NCI-H1694 (cell line): ENCODE measurements at places on chromosomes 2 and 18.

- DNase-seq = no peak
These were observed 76.3 kb downstream of the CAPN13 start for GRCh38 chr2:30730736-30731647.

DNA sequence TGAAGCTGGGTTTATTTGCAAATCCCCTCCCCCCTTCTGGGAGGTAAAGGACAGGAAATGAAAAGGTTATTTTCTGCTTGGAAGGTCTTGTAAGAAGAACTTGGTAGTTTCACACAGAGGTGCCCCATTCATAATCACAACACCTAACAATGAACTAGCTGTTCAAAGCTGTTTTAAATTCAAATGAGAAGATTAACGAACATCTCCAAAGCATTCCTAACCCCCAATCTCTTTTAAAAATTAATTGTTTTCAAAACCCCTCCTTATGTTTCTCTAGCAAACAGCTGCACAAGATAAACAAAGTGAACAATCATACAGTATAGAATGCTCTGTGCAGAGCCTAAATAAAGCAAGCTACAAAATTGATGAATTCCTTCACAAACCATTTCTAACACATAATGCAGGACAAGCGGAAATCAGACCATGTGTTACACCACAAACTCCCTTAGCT is 271.4 kb downstream of the SATB2 start:
- no peak for DNase-seq

DNA sequence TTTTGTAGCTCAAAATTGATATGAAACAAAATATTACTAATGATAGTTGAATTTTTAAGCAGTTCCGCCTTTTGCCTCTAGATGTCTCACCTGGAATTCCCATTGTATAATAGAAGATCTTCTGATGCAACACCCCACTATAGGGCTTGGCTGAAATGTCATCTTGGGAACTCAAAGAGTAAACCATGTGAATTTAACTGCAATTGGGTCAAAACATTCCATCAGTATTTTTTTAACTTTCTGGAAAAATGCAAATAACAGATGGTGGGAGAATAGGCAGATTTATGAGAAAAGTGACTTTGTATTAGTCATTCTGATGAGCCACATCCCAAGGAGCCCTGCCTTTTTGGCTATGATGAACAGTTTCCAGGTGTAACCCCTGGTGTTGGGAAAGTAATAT is 489.9 kb downstream of the NYAP2 start:
- peak; percentile 25 for DNase-seq

- DNase-seq = no peak
These were observed 16.6 kb downstream of the NPPC start for GRCh38 chr2:231909631-231910030.

DNA sequence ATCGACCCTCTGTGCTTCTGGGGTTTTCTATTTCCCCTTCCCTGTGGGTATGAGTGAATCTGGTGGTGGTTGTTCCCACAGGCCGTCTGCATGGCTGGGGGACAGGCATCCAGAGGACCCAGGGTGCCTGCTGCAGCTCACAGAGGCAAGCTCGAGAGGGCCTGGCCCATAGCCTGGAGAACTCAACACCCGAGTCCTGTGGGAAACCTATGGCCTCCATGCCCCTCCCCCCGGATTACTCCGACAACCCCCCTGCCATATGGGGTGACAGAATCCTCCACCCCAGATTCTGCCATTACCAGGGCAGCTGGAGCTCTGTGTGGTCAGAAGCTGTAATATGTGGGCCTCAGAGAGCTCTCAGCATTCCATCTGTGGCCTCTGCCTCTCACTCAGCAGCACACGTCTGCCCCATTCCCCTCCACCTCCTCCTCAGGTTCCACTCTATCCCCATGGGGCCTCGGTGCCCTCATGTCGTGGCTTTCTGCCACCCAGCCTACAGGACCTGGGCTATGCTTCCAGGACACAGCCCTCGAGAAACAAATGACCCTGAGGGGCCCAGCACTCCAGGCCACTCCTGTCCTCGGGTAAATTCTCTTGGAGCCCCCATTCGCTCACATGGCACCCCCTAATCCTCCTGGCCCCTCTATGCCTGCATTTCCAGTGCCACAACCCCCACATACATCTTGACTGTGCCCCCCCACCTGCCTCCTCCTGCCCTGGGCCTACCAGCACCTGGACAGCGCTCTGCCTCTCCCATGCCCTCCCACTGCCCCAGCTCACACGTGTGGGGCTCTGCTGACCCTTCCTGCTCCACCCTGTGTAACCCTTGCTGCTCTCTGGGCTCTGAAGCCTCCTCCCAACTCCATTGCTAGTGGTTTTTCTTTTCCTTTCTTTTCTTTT is 3.6 kb downstream of the MZT2A start:
- no peak for DNase-seq

DNA sequence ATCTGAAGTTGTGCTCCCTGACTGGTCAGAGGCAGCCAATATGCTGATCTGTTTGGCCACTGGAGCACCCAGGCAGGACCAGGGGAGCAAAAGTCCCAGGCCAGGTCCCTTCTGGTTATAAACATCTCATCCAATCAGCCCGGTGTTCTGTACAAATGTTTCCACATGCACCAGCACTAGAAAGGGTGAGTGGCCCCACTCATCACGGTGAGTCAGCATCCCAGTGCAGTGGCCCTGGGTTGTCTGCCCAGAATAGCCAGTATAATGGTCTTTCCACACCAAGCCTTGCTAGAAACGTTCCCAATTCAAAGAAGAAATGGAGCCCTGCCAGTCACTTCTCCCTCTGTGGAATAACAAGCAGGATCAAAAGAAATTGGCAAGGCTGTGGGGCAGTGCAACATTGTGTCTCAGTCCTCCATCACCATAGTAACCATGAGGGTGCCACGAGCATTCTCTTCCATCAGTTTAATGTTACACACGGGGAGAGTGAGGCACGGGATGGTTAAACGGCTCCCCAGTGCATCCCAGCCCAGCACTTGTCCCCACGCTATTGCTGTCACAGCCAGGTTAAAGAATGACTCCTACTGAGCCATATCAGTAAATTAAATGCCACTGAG is 174.9 kb downstream of the SEPTIN10 start:
- DNase-seq = no peak

GRCh38 chr2:136225950-136226835 is 108.2 kb upstream of the CXCR4 start:
- no peak for DNase-seq

GRCh38 chr18:48956356-48956755 is 5.6 kb upstream of the SMAD7 start:
- DNase-seq = no peak

GRCh38 chr18:22173928-22174301 is 4.5 kb downstream of the GATA6 start:
- no peak for DNase-seq

DNA sequence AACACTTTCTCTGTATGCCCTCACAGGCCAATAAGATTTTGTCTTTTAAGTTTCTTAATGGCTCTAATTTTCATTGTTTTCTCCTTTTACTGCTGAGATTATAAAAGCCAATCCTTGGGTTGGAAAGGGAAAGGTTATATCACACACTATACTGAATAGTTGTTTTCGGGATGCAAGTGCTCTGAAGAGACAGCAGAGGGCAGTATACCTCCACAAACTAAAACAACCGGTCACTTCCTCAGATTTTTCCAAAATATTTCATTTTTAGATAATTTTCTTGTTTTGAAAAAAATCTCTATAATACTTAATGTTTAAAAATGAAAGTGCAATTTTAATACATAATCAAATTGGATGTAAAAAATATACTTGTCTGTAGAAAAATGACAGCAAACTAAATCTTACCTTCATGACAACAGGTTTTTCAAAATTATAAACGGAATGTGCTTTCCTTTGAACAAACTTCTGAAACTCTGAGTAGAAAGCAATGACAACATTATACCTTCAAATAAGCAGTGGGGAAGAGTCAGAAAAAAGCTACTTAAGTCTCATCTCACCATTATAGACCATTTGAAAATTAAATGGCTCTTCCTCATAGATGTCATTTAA is 82.7 kb downstream of the ORC4 start:
- DNase-seq = peak; percentile 17

GRCh38 chr2:222754324-222754930 is 83.0 kb downstream of the MOGAT1 start:
- no peak for DNase-seq

DNA sequence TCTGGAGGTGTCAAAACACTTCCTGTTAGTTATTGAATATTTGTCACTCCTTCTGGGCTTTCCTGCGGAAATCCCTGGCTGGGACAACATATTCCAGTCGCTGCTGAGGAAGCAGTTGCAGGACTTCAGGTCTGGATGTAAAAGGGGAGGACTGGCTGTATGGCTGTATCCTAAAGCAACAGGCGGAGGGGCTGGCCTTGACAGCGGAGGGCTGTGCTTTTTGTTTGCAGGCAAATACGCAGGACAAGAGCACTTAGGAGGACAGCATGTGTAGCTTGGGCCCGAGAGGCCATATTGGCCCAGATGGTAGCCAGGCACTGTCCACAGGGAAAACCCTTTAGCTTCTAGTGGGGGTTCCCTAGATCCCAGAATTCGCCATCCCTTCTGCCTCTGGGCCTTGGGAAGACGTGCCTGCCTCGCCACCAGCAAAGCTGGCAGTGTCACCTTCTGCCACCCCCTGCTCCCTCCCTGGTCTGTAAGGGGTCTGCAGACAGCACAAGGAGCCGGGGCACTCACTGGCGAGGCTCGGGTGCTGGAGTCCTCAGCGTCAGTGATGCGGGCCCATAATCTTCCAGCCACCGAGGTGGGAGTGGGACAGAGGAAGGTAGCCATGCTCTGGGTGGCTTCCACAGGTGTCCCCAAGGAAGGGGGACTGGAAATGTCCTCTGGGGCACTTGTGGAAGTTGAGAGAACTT is 6.7 kb downstream of the NPPC start:
- DNase-seq = no peak

GRCh38 chr2:111691164-111691875 is 192.7 kb downstream of the ANAPC1 start:
- no peak for DNase-seq

DNA sequence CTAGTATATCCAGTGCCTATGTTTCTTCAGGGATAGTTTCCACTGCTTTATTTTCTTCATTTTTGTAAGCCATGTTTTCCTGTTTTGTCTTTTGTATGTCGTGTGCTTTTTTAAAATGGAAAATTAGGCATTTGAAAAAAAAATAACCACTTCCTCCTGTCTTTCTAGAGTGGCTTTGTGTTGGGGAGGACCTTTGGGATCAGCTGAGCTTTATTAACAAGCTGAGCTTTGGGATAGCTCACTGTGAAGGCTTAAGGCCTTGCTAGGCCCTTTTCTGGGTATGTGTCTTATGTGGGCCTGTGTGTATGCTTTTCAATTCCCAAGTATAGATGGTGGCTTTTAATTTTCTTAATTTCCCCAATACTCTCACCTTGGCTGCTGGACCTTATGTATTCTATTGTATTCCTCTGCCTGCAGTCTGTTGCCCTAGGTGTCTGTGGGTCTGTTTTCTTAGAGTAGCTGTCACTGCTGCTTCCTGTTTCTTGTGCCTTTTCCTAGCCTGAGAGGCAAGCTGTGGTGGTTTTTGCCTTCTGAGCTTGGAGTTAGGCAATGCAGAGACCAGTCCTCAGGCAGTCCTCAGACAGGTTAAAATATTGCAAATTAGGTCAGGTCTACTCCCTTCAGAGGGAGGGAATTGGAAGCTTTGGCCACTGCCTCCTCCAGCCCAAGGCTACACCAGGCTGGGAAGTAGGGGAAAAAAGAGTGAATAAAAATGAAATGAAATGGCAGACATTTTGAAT is 134.7 kb downstream of the LDLRAD4 start:
- no peak for DNase-seq

DNA sequence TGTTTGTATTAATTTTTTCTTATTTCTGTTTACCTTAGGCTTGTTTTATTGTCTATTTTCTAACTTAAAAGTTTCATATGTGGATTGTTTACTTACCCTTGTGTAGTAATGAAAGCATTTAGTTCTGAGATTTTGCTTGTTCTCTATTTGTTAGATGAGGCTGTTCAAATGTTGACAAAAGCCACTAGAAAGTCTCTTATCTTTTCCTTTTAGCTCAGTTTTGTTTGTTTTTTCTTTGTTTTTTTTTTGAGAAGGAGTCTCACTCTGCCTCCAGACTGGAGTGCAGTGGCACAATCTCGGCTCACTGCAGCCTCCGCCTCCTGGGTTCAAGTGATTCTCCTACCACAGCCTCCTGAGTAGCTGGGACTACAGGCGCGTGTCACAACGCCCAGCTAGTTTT is 30.9 kb downstream of the USP14 start:
- no peak for DNase-seq

- no peak for DNase-seq
These were observed 246.8 kb downstream of the HDAC4 start for GRCh38 chr2:239153806-239154591.

- DNase-seq = no peak
These were observed 141.5 kb upstream of the MYCN start for GRCh38 chr2:15798701-15799431.

GRCh38 chr2:85421260-85422071 is 3.0 kb downstream of the SH2D6 start:
- DNase-seq = no peak

- DNase-seq = no peak
These were observed 201.0 kb upstream of the SP5 start for GRCh38 chr2:170514140-170514539.

GRCh38 chr2:69576880-69577279 is 66.7 kb downstream of the AAK1 start:
- no peak for DNase-seq

DNA sequence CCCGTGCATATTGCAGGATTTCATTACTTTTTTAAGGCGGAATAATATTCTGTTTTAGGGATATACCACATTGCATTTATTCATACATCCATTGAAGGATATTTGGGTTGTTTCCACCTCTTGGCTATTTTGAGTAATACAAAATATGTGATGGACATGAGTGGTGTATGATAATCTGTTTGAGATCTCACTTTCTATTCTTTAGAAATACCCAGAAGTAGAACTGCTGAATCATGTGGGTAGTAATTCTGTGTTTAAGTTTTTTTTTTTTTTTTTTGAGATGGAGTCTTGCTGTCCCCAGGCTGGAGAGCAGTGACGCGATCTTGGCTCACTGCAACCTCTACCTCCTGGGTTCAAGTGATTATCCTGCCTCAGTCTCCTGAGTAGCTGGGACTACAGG is 201.4 kb downstream of the NYAP2 start:
- no peak for DNase-seq

GRCh38 chr18:21364471-21364870 is 122.4 kb downstream of the GREB1L start:
- no peak for DNase-seq

DNA sequence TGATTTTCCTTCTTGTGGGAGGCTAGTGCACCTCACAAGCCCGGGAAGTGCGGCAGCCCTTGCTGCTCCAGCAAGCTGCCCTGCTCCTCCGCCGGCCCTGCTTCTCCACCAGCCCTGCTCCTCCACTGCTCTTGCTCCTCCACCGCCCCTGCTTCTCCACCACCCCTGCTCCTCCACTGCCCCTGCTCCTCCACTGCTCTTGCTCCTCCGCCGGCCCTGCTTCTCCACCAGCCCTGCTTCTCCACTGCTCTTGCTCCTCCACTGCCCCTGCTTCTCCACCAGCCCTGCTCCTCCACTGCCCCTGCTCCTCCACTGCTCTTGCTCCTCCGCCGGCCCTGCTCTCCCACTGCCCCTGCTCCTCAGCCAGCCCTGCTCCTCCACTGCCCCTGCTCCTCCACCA is 95.6 kb downstream of the NDUFA10 start:
- no peak for DNase-seq

DNA sequence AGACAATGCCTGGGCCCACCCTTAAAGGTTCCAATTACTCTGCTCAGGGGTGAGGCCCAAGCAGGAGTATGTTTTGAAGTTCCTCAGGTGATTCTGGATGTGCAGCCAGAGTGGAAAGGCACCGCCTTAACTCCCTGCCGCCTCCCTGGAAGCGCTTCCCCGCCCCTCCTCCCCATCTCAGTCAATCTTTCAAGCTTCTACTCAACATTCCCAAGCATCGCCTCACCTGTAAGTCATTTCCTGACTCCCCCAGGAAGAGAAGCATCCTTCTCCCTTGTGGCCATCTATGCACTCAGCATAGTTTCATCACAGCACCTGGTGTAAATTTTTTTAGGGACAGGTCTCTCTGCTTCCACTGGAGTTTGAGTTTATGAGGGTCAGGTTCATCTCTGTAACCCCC is 67.5 kb downstream of the MYL12B start:
- no peak for DNase-seq
